T-helper 1 cell (primary cell): ENCODE measurements at places on chromosomes 6 and 20.

- DNase-seq = no peak
Measured at GRCh38 chr20:63702751-63703470, 4.9 kb downstream of the ARFRP1 start.

- DNase-seq = no peak
Measured at GRCh38 chr20:61524951-61525666, 273.0 kb downstream of the CDH4 start.

DNA sequence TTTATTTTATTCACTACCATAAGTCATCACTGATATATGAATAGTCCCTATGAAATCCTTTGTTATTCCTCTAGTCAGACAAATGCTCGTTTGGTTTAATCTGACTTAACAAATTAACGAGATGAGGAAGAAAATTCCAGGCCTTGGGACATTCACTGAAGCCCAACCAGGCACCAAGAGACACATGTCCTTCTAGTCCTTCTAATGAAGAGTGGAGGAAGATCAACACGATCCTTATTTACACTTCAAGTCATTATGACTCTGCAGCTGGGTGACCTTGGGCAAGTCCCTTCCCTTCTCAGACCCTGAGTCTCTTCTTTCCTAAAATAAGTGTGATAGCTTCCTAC, 117.5 kb downstream of the CEBPB start:
- no peak for DNase-seq

GRCh38 chr6:3026791-3027626, 27.3 kb downstream of the NQO2 start:
- no peak for DNase-seq

DNA sequence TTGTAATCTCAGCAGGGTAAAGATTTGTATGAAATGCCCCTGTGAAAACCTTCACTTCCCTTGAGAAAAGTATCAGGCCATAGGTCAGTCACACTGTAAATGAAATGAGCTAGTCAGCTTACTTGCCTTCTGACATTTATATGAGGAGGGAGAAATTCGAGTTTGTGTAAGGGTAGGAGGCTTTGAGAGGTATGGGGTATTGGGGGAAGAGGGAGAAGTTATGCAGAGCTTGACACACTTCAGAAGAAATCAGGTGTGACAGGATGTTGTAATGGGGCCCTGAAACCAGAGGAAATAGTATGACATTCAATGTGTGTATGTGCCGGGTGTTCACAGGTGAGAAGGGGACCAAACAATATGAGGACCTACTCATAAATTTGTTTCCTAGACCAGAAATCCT, 64.2 kb upstream of the CCN6 start:
- no peak for DNase-seq
